Hypothalamus (tissue), 51 donors: ENCODE measurements at places on chromosomes 5 and 9.

- no peak for DNase-seq
These were observed 11.6 kb downstream of the SEPTIN8 start for GRCh38 chr5:132765311-132766019.

GRCh38 chr5:67896930-67897313 lies 318.6 kb upstream of the PIK3R1 start:
- DNase-seq, result no peak

GRCh38 chr9:20562051-20562450 lies 60.2 kb downstream of the MLLT3 start:
- no peak for DNase-seq

GRCh38 chr9:112180387-112180881 lies 5.3 kb upstream of the SUSD1 start:
- DNase-seq, result no peak

GRCh38 chr5:9057406-9058000 lies 488.4 kb downstream of the SEMA5A start:
- DNase-seq, result no peak

DNA sequence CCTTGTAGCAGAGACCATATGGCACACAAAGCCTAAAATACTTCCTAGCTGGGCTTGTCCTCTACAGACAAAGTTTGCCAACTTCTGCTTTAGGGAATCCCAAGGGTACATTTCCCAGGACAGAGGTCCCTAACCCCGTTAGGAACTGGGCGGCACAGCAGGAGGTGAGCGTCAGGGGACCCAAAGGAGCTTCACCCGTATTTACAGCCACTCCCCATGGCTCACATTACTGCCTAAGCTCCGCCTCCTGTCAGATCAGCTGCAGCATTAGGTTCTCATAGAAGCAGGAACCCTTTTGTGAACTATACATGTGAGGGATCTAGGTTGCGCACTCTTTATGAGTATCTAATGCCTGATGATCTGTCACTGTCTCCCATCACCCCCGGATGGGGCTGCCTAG lies 88.5 kb upstream of the TRPM3 start:
- DNase-seq, result no peak

GRCh38 chr5:79181419-79182022 lies 54.4 kb upstream of the JMY start:
- no peak for DNase-seq

DNA sequence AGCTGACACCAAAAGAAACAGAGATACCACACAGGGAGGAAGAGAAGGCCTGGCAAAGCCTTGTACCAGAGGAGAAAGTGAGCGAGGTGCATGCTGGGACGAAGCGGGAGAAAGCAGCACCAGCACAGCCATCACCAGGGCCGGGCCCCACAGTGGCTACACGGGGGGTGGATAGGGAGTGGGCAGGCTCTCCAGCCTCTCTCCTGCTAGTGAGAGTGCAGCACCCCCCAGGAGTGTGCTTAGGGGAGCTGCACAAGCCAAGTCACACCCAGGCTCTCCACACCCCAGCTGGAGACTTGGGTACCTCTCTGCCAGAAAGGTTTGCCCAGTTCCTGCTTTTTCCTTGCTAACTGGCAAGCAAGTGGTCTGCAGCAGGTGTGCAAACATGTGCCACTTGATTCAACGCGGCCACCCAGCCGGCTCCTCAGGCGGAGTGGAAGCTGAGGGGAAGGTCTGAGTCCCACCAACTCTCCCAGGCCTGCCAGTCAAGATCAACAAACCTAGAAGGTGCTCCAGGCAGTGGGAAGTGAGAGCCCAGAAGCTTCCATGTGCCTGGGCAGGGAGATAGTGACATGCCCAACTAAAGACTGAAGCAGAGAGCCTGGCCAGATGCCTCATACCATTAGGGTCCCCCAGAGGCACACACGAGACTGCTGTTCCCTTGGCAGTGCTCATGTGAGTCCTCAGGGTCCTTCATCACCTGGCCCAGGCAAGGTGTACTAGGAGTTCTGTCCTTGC lies 39.9 kb downstream of the BICD2 start:
- no peak for DNase-seq

DNA sequence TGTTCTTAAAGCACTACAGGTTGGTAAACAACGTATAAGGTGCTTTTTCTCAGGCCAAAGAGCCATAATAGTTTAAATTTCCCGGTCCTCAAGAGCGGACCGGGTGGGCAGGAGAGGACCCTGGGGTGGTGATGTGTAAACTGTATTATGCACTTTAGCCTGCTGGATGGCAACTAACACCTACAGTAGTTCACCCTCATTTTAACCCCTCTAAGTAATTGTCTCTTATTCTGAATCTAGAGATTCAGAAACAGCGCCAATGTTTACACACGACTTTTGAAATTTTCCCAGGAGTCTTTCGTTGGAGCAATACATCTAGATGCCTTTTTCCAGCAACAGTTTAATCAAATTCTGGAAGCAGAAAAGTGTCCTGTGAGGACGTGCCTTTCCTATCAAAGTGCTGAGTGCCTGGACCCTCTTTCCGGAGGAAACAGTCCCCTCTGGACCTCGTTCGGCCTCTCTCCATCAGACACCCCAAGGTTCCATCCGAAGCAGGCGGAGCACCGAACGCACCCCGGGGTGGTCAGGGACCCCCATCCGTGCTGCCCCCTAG lies 676 bp upstream of the OCLN start:
- DNase-seq, result no peak

- DNase-seq, result no peak
These were observed 17.4 kb upstream of the ZCCHC9 start for GRCh38 chr5:81283976-81284375.

DNA sequence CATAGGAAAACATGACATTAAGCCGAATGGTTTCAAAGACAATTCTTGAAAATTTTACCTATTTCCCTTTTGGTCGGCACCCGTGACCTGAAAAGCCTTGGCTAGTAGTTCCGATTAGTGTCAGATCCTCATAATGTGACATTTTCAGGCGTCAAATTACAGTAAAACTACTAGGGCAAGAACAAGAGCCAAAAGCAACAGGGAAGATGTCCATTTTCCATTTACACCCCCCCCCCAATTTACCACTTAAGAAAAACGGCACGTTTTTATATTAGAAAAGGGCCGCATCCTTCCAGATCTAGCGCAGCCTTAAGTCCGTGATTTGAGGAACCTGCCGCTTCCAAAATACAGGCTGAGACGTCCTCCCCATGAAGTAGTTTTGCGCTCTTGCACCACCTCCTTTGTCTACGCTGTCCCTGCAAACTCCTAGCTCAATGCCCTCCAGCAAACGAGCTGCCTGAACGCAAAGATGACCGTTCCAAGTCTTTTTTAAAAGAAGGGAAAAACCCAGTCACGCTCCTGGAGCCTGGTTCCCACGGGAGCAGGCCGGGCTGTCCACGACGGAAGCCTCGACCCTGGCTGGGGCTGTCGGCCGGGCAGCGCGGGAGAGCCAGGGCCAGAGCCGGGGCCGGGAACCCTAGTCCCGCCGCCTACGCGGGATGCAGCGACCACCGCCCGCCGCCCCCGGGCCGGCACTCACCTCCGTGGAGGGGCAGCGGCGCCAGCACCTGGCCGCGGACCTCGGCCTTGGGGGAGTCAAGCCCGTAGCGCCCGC lies 616 bp downstream of the RNF130 start:
- no peak for DNase-seq

GRCh38 chr5:68778484-68778883 lies 315.3 kb upstream of the SLC30A5 start:
- DNase-seq, result no peak

DNA sequence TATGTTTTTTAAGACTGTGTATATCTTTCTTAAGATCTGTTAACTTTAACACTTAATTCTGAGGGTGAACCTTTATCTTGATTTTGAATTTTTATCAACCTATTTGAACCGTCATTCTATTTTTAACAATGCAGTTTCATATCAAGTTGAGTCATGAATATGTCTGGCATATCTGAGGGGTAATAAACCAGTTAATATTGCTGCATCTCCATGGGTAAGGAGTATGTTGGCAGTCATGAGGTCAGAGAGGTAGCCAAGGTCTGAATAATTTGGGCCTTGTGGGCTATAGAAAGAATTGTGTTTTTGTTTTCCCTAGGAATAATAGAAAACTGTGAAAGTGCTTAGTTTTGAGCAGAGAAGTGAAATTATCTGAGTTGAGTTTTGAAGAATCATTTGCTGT lies 419.0 kb downstream of the PLK2 start:
- no peak for DNase-seq

DNA sequence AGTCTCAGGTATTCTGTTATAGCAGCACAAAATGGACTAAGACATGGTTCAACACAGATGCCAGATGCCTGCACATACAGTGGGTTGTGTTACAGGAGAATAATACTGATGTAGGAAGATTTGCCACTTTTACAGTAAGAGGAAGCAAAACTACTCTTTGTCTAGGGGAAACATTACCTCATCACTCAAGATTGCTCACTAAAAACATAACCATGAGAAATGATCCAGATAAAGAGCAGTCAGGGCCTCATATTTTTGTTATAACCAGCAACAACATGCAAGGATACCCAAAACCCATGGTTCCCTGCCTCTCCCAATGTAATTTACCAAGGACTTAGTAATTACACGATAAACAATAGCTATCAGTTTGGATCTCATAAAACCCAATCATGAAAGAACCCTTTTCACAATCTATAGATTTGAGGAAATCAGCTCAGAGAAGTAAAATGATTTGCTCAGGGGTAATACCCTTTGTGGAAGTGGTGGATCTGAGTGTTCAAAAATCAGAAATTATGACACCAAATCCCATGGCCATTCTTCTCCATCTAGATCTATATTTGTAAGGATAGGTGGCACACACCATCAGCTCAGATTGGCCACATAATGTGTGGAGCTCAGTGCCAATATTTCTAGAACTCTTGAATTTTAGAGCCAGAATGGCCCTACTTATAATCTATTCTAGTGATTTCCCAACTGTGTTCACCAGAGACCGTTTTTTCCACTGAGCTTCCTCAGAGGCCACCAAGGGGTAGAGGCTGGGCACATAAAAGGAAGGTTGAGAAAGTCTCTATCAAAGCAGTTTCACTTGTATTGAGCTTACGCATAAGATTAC lies 27.8 kb downstream of the DPYSL3 start:
- no peak for DNase-seq

GRCh38 chr5:146447734-146448380 lies 724 bp downstream of the TCERG1 start:
- no peak for DNase-seq

DNA sequence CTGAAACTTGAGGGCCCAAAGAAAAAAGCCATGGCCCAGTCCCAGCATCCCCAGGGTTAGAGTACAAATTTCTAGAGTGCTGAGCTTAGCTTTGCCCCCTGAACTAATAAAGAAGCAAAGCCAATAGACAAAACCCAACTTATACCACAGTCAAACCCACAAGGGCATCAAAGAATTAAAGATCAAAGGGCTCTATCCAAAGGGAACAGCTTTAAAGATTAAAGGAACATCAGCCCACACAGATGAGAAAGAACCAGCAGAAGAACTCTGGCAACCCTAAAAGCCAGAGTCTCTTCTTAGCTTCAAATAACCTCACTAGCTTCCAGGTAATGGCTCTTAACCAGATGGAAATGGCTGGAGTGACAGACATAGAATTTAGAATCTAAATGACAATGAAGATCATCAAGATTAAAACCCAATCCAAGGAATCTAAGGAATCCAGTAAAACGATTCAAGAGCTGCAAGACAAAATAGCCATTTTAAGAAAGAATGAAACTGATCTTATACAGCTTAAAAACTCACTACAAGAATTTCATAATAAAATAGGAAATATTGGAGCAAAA lies 93.9 kb downstream of the YIPF5 start:
- no peak for DNase-seq

GRCh38 chr9:95493402-95493801 lies 23.4 kb downstream of the PTCH1 start:
- no peak for DNase-seq

DNA sequence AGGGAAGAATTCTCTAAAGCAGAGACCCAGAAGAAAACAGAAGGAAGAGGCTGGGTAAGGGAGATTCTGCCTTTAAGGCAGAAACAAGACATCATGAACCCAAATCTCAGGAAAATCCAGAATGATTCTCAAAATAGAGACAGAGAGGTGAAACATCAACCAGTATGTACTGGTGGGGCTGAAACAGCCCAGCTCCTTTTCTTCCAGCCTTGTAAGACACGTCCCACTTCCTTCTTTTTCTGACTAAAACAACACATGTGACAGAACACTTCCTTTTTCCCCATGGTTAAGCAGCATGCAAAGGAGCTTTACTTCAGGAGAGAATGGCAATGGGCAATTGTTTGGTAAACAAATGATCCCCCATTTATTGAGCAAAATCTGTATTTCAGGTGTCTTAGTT lies 230.8 kb upstream of the NR4A3 start:
- no peak for DNase-seq

GRCh38 chr5:98774192-98775033 lies 950 bp downstream of the RGMB start:
- DNase-seq, result no peak

- DNase-seq, result no peak
These were observed 297.9 kb downstream of the EFNA5 start for GRCh38 chr5:107372723-107373450.

GRCh38 chr5:90873033-90873517 lies 314.5 kb downstream of the ADGRV1 start:
- DNase-seq, result no peak
